ENCODE measurements at places on chromosomes 12 and 14.
A peak's percentile ranks its signal among the peaks of the same experiment; 100 is the strongest.

GRCh38 chr14:77314043-77314442, 6.6 kb downstream of the POMT2 start:
- DNase-seq: no peak

- DNase-seq: no peak
Observed at GRCh38 chr12:100794441-100795173, at the start of gene ANO4. ANO4 (plus strand) TSS chr12:100794776; CDS start chr12:100901786, 107,010 bp downstream.

- peak; percentile 89 for DNase-seq
Observed at GRCh38 chr14:67599698-67600561, at the start of gene PIGH. PIGH (minus strand) TSS chr14:67600268; CDS start chr14:67600203, 65 bp downstream.

GRCh38 chr12:6451348-6452244, at the start of gene TAPBPL:
TAPBPL (plus strand) TSS chr12:6452042; CDS start chr12:6452249, 207 bp downstream.
- no peak for DNase-seq

GRCh38 chr12:9742661-9743060, 9.8 kb upstream of the CLECL1 start:
- DNase-seq: no peak

DNA sequence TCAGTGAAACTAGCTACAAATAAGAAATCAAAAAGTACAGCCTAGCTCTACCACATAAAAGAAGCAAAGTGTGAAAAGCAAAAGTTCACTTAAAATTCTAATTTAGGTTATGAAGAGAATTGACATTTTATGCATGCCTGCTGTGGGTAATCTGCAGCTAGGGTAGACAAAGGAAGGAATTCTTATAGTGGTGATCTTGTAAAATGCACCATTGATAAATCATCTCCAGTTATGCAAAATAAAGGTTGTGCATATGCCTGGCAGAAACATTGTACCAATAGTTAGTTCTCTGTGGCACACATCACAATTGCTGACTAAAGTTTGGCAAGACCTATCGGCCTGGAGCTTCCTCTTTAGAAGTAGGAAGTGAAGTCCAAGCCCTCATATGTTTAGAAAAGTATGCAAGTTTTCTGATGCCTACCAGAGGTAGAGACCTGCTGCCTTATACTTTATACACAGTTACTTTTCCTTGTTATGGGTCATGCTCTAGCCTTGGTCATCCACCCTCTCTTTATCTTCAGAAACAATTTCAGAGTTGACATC, 78.3 kb downstream of the TSHR start:
- no peak for DNase-seq

GRCh38 chr14:77040741-77041653, 12.5 kb upstream of the IRF2BPL start:
- no peak for DNase-seq

DNA sequence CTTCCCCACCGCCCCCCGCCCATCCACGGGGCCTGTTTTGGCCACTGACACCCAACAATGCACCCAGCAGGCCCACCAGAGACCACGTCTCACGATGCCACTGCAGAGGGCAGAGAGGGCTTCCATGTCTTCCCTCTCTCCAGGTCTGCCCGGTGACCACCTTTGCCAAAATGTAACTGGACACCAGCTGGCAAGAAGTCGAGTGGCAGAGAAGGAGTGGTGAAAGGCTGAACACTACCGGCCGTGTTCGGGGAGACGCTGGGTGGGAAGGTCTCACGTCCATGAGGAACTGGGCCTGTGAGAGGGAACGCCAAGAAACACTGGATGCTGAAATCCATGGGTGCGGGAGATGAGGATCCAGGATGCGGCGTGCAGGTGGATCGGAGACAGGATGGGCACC, 308.2 kb downstream of the ADGRD1 start:
- no peak for DNase-seq

GRCh38 chr14:58918066-58918738, 270.3 kb upstream of the DAAM1 start:
- no peak for DNase-seq
